Fibroblast of skin of left biceps (primary cell): ENCODE measurements at places on chromosomes 1 and 21.
A peak's percentile ranks its signal among the peaks of the same experiment; 100 is the strongest.

DNA sequence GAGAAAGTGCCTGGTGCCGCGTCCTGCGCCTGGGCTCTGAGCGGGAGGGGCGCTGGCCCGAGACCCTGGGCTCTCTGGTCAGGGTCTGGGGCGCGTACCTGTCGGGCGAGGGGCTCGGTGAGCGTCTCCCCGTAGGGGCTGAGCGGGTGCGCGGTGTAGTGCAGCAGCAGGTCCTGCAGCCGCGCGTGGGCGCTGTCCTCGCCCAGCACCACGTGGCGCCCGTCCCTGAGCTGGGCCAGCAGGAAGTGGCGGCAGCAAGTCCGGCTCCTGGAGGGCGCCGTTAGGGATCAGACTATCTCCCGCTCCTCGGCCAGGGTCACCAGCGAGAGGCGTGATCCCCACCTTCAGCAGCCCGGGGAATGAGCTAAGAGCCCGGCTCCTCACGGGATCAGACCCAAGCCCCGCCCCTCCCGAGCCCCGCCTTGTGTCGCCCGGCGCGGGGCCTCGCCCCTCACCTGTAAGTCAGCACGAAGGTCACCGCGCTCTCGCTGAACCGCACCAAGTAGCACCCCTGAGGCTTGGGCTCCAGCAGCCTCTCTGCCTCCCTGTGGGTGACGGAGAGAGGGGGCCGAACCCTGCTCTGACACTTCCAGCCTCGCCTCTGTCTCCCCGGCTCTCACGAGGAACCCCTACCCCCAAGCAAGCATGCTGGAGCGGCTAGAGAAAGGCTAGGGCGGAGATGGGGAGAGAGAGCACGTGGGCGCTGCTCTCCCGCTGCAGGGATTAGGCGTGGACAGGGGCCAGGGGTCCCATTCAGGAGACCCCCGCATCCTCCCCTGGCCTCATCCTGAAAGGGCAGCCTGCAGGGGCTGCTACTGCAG lies 2.7 kb downstream of the SH2D2A start:
- DNase-seq: no peak

DNA sequence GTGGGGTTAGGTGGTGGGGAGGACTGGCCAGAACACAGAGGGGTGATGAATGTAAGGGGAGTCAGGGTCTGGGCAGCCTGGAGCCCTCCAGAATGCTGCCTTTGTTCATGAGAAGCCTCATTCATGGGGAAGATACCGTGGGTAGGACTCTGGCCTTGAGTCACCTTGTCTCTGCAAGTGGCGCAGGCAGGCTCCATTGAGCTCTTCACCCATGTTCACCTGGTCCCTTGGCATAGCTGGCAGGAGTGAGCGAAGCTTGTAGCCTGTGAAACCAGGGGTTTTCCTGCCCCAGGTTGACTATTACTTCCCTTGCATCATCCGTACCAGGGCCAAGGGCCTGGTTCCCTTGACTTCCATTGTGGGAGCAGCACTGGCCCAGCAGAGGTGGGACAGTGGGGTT lies 25.8 kb downstream of the SOX13 start:
- DNase-seq: no peak

DNA sequence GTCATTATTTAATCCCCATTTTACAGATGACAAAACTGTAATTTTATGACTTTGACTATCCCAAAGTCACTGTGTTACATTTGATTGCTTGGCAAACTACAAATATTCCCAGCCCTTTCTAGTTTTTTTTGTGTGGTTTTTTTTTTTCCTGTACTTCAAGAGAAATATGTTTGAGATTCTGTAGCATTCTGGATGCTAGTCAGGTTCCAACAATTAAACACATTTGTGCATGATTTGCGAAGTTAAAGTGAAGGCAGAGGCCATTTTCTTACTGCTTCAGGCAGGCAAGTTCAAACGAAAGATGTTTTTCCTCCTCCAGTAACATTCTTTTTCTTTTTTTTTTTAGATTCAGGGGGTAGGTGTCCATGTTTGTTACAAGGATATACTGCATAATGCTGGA lies 107.9 kb upstream of the SERTAD4 start:
- DNase-seq: peak; percentile 12

DNA sequence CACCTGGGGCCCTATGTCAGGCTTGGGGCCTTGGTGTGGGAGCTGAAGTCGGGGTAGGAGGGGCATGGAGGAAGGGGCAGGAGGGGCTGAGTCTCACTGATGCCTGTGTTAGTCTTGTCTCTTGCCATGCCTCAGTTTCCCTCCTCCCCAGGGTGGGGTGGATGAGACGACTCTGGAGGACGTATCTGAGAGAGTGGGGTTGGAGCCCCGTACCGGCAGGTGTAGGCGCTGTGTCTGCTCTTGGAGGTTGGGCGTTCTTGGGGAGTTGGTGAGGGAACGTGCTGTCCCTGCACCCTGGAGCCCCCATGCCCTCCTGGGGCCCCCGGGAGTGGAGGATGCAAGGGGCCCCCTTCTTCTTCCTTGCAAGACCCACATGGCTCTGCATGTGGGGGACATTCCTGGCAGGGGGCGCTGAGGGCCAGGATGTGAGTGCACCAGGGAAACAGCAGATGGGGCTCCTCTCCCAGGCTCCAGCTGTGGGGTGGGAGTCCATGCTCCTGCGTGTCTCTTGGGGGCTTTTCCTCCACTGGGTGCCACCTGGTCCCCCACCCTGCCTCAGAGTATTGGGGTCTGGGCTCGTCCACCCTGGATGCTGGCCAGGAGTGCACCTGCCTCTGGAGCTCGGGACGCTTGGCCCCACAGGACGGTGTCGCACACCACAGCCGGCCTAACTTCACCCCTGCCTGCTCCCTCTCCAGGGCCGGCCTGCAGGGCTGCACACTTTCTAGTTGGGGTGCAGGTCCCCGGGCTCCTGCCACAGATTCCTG lies 1.4 kb upstream of the TNFRSF14 start:
- no peak for DNase-seq

- no peak for DNase-seq
Measured at GRCh38 chr1:205630651-205631009, 1.2 kb downstream of the ELK4 start.
